A172 (cell line): ENCODE measurements at places on chromosomes 12 and 14. TPM values are rescaled to one million over a fixed set of nuclear protein-coding genes. Genes with fewer than 3 reads are reported as not detected.
A peak's percentile ranks its signal among the peaks of the same experiment; 100 is the strongest.

DNA sequence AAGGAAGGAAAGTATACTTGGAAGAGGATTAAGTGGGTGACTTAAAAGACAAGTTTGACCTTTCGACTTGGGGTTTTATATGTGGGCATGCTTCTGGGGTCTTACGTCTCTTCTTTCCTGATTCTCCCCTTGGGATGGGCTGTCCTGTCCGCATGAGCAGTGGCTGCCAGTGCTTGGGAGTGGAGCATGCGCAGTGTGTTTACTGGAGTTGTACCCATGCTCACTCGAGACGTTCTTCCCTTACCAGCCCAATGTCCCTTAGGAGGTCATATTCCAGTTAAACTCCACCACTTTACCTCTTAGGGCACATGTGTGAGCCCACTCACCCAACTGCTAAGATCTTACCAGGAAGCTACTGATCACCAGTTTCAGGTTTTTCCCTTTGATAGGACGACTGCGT is 20.0 kb upstream of the CHST11 start:
- no peak for DNase-seq

DNA sequence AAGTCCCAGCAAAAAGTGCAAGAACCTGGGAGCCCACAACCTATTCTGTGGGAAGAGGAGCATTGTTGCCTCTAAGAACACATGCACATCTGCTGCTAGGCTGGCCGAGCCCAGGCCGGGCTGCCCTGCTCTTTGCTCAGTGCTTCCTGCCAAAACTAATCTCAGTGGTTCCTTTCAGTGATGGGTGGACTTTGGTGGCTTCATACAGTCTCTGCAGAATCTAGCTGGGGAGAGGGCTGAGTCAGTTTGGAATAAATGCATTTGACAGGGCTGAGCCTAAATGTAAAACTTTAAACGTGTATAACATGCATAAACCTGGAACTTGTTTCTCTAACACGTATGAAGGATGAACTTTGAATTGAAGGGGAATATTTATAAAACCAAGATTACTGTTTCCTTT is 44.6 kb downstream of the CCDC177 start:
- DNase-seq = no peak

CIROP gene
- total RNA-seq = not detected in 2 replicates

DNA sequence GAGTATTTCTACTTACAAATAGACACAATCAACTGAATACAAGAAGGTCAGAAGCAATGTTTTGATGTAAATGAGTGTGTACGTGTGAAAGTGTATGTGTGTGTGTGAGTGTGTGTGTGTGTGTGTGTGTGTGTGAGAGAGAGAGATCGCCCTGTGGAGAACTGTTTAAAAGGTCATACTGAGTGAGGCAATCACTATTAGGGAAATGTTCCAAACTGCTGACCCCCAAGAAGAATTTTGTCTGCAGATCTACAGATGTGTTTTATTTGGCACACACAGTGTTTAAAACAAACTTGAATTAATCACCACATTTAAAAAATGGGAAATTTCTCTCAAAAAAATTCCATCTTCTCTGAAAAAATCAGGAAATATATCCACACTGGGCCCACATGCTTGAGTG is 1069.1 kb downstream of the SLC6A15 start:
- no peak for DNase-seq

GRCh38 chr14:96627811-96628775 is 125.9 kb downstream of the PAPOLA start:
- DNase-seq = no peak

GARIN6 gene
- not detected in 2 replicates for total RNA-seq

- DNase-seq = no peak
Measured at GRCh38 chr14:106134886-106135285, 608.5 kb downstream of the TMEM121 start.

DNA sequence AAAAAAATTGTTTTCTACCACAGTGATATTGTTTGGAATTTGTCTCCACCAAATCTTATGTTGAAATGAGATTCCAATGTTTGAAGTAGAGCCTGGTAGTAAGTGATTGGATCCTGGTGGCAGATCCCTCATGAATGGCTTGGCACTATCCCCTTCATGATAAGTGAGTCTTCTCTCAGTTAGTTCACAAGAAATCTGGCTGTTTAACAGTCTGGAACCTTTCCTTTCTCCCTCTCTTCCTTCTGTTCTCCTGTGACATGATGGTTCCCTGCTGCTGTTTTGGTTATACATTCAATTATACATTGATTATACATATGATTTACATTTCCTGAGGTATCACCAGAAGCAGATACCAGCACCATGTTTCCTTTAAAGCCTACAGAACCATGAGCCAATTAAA is 442.2 kb downstream of the SLC6A15 start:
- DNase-seq = no peak

DNA sequence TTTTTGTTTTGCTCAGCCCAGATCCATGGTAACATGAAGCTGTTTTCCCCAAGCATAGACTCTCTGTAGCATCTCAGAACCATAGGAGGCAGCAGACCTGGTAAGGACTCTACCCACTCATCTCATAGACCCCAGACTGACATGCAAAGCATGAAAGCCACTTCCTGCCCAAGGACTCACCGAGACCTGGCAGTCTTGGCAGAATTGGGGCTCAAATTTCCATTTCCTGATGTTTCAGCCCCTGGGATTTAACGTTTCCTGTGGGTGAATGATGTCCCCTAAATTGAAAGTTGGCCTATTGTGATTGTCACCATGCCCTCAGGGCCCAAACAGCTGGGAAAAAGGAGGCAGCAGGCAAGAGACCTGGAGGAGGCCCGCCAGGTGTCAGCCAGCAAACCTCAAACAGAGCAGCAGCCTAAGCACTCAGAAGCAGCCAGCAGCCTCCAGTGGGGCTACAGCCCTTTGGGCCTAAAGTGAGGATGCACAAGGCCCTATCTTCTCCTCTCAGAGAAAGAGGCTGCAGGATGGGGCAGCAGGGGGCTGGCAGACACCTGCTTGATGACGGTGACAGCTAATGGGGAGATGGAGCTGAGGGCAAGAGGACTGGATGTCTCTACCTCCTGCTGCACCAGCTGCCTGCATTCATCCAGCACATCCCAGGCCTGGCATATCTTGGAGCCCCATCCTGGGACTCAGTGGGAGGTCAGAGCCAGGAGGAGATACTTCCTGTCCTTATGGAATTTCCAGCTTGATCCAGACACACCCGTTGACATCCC is 8.5 kb downstream of the KRT85 start:
- DNase-seq = peak; percentile 31

GRCh38 chr12:102050660-102051430 is 10.9 kb downstream of the WASHC3 start:
- no peak for DNase-seq

DNA sequence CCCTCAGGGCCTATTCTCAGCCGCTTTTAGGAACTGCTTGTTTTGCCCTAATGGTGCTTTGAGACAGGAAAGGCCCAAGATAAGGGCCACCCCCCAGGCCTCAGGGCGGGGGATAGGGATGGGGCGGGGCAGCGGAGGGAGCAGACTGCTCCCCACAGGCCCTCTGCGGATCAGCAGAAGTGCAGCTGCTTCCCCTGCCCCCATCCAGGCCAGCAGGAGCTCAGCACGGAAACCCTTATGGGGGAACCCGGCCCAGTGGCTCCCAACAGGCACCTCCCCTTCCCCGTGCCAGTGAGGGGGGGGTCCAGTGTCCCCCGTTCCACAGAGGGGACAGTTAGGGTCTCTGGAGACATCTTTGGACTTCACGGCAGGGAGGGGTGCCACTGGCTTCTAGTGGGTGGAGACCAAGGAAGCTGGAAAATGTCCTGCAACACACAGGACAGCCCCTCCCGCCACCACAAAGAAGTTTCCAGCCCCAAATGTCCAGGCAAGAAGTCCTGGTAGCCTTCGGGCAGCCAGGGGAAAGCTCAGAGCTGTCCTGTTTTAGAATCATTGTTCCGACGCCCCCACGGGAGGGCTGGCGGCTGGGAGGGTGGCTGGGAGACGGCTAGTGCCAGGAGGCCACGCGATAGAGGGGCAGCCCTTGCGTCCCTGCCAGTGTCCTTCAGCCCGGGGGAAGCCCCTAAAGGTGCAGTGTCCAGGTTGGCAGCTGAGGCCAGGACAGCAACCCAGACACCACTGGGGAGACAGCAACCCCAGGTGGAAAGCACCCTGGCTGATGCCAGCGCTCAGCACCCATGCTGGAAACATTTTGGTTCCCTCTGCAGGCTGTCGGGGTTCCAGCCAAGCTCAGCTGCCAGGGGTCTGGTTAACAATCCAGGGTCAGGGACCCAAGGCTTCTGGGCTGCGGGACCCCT is 10.4 kb upstream of the GPR132 start:
- DNase-seq = no peak

PPM1H gene
- 7.0 and 9.2 TPM in 2 replicates for total RNA-seq

ACVRL1 gene
- total RNA-seq = 10.3 and 11.7 TPM in 2 replicates

GRCh38 chr14:71245659-71246361 is 338.6 kb downstream of the PCNX1 start:
- no peak for DNase-seq

- no peak for DNase-seq
Measured at GRCh38 chr12:91685917-91686316, 459.7 kb downstream of the BTG1 start.

- DNase-seq = peak; percentile 55
Measured at GRCh38 chr12:45208604-45209487, 7.0 kb upstream of the ANO6 start.

GRCh38 chr12:49428793-49429192 is 61.5 kb downstream of the SPATS2 start:
- peak; percentile 68 for DNase-seq

- no peak for DNase-seq
Measured at GRCh38 chr12:67364228-67364627, 95.1 kb downstream of the CAND1 start.

GRCh38 chr14:75141967-75142366 is 15.1 kb upstream of the NEK9 start:
- peak; percentile 5 for DNase-seq

- DNase-seq = peak; percentile 3
Measured at GRCh38 chr14:43449291-43449690, 1057.8 kb downstream of the FSCB start.

CLEC14A gene
- not detected in 2 replicates for total RNA-seq

DNA sequence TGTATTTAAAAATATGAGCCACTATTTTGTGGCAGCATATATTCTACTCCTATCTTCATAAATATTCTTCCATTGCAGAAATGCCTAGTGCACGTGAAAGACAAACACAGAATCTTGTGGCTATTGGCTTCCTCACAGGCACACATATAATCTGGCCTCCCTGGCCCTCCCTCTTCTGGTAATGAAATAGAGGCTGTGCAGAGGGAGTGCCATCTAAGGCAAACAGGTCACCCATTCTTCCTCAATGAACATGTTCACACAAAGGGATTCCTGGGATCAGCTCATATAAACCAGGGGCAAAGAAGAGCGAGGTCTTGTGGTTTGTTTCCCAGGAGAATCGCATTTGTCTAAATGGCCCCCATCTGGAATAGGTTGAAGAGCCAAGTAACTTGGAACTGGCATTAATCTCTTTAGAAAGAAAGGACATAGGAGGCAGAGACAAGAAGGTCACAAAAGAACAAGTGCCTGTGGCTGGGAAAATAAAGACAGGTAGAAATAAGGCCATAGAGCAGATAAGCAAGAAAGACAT is 171.6 kb upstream of the PTPRQ start:
- DNase-seq = no peak

DNA sequence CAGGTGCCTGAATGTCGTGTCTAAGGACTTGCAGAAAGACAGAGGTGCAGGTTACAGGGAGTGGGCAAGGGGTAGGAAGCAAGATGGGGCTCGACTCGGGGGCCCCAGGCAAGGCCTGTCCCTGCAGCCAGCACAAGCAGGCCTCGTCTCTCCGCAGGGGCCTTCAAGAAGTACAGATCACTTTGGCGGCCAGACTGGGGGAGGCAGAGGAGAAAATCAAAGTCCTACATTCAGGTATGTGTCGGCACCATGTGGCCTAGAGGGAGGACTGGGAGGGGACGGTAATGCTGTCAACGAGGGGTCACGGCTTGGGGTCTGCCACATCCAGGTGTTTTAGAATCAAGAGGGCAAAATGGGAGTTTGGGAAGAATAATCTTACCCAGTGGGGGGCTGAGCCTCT is 73.7 kb downstream of the PHETA1 start:
- no peak for DNase-seq

DNA sequence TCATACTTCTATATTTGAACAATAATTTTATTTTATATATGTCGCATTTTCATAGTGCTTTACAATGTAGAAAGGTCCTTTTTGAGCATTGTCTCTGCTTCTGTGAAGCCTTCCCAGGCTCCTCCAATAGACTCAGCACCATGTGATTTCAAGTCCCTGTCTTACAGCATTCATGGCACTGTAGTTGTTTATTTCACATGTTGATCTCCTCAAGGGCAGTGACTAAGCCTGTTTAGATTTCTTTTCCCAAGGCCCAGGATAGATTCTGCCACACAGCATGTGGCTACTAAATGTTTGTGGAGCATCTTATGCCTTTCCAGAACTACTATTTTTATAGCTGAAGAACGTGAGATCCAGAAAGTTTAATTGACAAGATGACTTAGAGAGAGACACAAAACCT is 391.7 kb downstream of the TMEM117 start:
- no peak for DNase-seq

GRCh38 chr12:124388038-124388671 is 93.3 kb downstream of the RFLNA start:
- DNase-seq = no peak

- no peak for DNase-seq
Measured at GRCh38 chr12:85130646-85131045, 94.5 kb downstream of the LRRIQ1 start.

DNA sequence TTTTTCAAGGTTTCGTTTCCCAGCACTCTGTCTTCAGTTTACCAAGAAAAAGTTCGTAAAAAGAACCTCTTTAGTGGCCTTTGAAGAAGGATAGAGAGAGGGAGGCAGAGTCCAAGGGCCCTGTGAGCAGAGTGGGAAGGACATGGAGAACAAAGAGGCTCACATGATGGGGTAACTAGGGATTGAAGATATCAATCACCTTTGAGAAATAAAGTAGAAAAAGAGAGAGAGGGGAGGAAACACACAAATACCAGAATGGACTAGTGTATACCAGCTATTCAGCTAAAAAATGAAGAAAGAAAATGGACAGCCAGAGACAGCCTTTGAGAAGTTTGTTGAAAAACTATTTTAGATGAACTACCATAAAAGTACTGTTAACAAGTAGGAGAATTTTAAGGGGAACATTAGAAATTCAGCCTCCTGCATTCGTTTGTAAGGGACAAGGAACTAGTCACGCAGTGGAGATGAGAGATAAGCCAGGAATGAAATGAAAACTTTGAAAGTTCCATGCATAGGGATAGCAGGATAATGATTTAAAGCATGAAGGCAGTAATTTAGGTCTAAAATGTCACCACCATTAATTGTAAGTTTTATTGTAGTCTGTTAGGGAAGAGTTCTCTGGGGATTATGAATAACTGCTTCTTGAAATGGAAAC is 82.1 kb downstream of the SPTSSA start:
- no peak for DNase-seq

GRCh38 chr14:72478471-72478893 is 415.4 kb downstream of the DPF3 start:
- DNase-seq = no peak

ETNK1 gene
- total RNA-seq = 25.7 and 26.1 TPM in 2 replicates

DNA sequence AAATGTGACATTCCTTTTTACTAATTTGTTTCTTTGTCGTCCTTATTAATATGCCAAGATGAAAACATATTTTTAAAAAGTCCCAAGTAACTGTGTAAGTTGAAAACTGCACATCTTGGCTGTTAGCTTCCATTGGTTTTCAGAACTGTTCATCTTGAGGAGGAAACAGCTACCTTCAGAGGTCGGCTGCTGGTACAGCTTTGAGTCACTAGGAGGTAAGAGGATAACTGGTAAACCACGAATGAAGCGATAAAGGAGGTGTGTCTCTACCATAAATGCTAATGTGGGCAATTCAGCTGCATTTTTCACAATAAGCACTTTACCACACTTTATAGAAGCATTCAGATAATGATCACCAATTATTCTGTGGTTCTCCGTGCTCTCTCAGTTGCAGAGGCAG is 137.5 kb upstream of the KRAS start:
- peak; percentile 34 for DNase-seq

GRCh38 chr12:89280833-89281538 is 71.3 kb downstream of the DUSP6 start:
- DNase-seq = peak; percentile 6
